ENCODE measurements at places on chromosomes 11 and 22.

DNA sequence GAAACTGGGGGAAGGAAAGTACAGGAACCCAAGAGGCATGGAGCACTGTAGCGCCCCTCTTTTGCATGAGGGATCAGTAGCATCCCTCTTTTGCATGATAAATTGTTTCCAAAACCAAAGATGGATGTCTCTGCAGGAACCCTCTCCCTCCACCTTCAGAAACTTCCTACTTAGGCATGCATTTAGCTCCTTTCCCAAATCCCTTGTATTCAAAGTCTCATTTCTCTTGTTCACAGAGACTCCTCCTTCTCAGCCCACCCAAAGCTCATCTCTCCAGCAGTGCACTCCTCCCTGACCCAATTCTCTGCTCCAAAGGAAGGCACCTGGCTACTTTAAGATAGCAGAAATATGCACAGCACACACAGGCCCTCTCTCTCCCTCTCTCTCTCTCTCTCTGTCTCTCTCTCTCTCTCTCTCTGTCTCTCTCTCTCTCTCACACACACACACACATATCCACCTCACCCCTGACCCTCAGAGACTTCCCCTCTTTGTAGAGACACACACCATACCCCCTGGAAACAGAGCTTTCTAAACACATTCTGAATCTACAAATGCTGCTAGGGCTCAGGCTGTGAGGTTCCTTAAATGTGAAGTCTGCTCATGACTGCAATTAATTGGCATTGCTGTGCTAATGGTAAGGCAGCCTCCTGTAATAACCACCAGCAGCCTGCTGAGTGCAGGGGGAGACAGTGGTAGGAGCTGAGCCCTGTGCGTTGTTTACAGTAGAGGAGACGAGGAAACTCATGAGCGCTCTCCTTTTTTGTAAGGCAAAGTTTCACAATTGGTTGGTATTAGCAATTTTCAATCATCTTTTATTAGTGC is 519.6 kb downstream of the NTM start:
- DNase-seq, result no peak

DNA sequence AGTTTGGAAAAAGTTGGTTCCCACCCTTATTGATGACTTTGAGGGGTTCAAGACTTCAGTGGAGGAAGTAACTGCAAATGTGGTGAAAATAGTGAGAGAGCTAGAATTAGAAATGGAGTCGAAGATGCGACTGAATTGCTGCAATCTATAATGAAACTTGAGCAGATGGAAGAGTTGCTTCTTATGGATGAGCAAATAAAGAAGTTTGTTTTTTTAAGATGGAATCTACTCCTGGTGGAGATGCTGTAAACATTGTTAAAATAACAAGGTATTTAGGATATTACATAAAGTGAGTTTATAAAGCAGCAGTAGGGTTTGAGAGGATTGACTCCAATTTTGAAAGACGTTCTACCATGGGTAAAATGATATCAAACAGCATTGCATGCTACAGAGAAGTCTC is 64.2 kb upstream of the GRK2 start:
- DNase-seq, result no peak

DNA sequence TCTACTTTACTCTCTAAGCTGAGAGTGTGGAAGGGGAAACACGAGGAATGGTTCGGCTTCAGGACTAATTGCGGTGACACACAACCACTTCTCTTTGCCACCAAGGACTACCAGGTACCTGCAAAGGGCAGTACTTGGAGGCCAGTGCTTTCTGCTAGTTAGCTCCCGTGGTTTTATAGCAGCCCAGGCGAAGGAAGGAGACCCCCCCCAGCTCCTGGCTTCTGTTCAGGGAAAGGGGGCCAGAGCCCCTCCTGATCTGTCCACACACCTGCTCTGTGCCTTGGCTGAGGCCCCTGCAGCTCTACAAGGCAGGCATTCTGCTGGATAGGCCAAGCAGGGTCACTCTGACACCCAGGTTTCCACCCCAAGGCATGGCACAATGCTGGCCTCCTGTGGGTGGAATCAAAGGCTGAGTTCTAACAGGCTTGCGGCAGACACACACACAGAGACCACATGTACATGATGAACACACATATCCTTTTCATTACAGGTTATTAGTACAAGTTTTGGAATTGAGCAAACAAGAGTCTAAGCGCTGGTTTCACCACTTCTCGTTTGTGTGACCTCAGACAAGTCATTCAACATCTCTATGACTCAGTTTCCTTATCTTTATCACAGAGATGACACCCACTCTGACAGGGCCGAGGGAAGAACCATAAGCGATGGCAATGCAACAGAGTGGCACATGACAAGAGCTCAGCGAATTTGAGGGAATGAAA is 7.5 kb downstream of the SERPIND1 start:
- DNase-seq, result no peak

- DNase-seq, result no peak
Measured at GRCh38 chr11:57379732-57380131, 1.2 kb downstream of the PRG3 start.

- peak; percentile 50 for DNase-seq
Measured at GRCh38 chr22:23073526-23074229, 3.4 kb downstream of the GNAZ start.

- no peak for DNase-seq
Measured at GRCh38 chr22:39427751-39428596, 28.4 kb downstream of the TAB1 start.

GRCh38 chr11:35231076-35231860 is 92.3 kb downstream of the CD44 start:
- no peak for DNase-seq

- DNase-seq, result no peak
Measured at GRCh38 chr11:27242591-27242990, 120.4 kb downstream of the CCDC34 start.

GRCh38 chr11:9525116-9525515 is 48.4 kb upstream of the WEE1 start:
- no peak for DNase-seq

- DNase-seq, result no peak
Measured at GRCh38 chr11:65549096-65549495, 9.1 kb downstream of the LTBP3 start.

GRCh38 chr11:117097389-117098268 is 599 bp downstream of the SIK3 start:
- peak; percentile 61 for DNase-seq

DNA sequence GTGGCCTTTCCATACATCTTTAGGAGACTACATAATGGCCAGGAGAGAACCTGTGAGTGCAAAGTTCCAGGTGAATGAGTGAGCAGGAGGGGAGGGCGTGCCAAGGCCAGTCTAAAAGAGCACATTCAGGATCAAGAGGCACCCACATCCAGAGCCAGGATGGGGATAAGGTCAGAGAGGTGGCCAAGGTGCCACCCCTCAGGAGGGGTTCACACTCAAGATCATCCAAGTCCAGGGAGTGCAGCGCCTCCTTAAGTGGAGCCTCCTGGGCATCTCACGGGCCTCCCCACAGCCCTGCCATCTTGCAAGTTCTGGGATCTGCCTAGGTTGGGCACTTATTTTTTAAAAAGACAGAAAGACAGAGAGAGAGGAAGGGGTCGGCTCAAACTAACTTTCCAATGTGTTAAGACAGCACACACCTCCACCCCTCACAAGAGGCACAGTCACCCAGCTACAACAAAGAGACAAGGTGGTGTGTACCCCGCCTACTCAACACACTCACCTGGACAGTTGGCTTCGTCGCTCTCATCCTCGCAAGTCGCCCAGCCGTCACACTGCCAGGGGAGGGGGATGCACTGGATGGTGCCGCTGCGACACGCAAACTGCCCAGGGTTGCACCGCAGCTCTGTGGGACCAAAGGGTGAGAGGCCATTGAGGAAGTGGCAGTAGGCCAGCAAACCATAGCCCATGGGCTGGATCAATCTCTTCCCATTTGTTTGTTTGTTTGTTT is 33.2 kb downstream of the DGCR2 start:
- no peak for DNase-seq

- DNase-seq, result peak; percentile 74
Measured at GRCh38 chr11:116881143-116881542, 43.7 kb upstream of the APOA1 start.
